Activated CD4-positive, alpha-beta T cell treated with anti-CD3 and anti-CD28 coated beads, Interleukin-2, amount 10 ng/mL, durations not matched to agents 7 days and 5 days (primary cell): ENCODE measurements at places on chromosomes 2 and 18. TPM values are rescaled to one million over a fixed set of nuclear protein-coding genes. Genes with fewer than 3 reads are reported as not detected.

SNED1 gene
- total RNA-seq, result 8.6 TPM

HAAO gene
- total RNA-seq, result not detected

CNDP1 gene
- not detected for total RNA-seq

B3GNT2 gene
- 30.6 TPM for total RNA-seq

ARPC2 gene
- total RNA-seq, result 729 TPM

IL1R2 gene
- total RNA-seq, result 0.52 TPM

SCRN3 gene
- total RNA-seq, result 16.9 TPM
